Muscle of leg (tissue), 16 donors: ENCODE measurements at places on chromosomes 1 and 21. TPM values are rescaled to one million over a fixed set of nuclear protein-coding genes. Genes with fewer than 3 reads are reported as not detected.

SEC16B gene
- 7.4 TPM for total RNA-seq

TIPRL gene
- total RNA-seq: 30.9 TPM

ERICH3 gene
- total RNA-seq: 0.04 TPM

STIL gene
- 5.1 TPM for total RNA-seq

DNA sequence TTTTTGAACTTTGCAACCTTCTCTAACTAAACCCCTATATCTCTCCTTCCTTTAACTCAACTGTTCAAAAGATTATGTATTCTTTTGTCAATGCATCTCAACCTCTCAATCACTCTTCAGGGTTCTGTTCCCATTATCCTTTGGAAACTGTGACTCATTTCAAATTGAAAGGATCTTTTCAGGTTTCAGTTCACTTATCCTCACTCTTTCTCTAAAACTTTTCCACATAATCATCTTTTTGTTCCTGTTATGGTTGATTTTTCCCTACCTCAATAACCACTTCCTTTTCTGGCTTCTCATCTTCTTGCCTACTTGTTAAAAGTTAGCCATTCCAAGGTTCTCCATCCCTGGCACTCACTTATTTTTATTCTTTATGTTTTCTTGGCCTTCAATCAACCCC, 56.2 kb upstream of the NUF2 start:
- DNase-seq: peak; percentile 6

DNA sequence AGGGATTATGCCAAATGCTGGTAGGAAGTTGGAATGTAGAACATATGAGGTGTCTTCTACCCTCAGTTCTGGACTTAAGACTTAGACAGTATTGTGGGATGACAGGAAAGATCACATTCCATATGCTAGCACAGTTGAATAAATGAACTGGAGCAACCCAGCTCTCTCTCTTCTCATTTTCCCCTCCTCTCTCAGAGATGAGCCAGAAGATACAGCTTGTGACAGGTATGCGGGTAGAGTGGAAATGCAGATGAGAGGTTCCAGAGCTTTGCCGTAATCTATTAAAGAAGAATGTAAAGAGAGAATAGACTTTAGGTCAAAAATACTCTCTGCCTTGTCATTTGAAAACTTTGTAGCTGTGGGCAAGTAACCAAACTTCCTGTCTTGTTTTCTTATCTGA, 32.5 kb upstream of the HMCN1 start:
- DNase-seq: no peak

- no peak for DNase-seq
Measured at GRCh38 chr1:240496941-240497340, 115.0 kb downstream of the GREM2 start.

DNA sequence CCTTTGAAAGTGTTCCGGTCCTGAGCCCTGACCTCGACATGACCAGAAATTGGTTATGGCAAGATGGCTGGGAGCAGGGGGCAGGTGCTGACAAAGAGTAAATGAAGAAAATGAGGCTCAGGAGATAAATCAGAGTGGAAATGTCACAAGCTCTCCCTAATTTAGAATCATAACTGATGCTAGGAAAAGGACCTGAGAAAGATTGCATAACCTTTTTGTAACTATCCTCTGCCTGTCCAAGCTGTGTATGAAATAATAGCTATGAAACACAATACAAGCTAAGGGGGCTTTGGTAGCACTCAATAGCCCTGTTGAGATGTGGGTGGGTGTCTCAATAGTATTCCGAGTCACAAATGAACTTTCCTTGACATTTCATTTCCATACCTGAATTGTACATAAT, 12.9 kb upstream of the NOS1AP start:
- DNase-seq: no peak

GRCh38 chr1:68358439-68358838, 91.3 kb downstream of the RPE65 start:
- DNase-seq: no peak

GRCh38 chr1:58607391-58607790, 30.3 kb upstream of the TACSTD2 start:
- DNase-seq: no peak

GRCh38 chr1:51088474-51088873, 13.6 kb upstream of the C1orf185 start:
- peak; percentile 8 for DNase-seq

GRCh38 chr1:162373541-162374260, 3.0 kb downstream of the SPATA46 start:
- DNase-seq: no peak

GRCh38 chr1:14441302-14441741, 157.2 kb upstream of the KAZN start:
- DNase-seq: peak; percentile 28

DNA sequence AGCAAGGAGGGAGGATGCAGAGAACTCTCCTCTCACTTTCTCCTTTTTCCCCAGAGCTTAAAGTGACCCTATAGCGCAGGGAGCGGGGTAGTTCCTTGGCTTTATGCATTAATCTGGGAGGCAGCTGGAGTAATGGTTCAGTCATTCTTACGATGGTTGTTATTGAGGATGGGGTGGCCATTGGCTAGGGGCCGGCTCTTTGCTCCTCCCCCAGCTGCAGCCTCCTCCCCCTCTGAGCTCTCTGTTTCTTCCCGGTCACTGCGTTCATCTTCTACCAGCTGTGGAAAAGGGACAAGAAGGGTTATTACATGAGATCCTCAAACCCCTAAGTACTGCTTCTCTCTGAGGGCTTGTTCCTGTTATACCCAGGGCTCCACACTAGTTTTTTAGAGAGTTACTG, 8.6 kb downstream of the CERS2 start:
- no peak for DNase-seq

- DNase-seq: no peak
Measured at GRCh38 chr1:59193443-59194093, 103.3 kb upstream of the FGGY start.
